ENCODE measurements at places on chromosomes 2 and 18.

DNA sequence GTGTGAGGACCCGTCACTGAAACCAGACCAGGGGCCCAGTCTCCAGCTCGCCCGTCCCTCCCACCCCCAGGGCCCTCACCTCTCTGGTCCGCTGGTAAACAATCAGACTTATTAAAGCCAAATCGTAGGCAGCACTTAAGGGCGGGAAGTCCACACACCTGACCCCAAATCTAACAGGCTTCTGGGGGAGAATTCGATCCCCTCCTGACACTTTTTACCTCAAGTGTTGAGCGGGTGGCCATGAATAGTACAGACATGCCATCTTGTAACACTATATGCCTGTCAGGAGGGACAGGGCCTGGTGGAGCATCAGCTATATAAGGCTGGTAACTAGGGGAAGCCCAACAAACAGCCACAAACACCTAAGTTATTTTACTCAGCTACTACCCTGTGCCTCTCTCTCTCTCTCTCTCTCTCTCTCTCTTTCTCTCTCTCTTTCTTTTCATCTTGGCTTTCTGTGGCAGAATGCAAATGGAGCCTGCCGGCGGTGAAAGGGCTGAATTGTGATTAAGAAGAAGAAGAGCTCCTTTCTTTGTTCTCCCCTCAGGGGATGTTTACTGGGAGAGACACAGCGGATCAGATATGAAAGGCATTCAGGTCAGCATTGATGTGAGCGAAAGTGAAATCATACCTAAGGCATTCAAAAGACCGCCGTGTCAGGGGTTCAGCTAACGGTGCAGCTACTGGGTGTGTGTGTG is 9.5 kb downstream of the ZEB2 start:
- no peak for DNase-seq

DNA sequence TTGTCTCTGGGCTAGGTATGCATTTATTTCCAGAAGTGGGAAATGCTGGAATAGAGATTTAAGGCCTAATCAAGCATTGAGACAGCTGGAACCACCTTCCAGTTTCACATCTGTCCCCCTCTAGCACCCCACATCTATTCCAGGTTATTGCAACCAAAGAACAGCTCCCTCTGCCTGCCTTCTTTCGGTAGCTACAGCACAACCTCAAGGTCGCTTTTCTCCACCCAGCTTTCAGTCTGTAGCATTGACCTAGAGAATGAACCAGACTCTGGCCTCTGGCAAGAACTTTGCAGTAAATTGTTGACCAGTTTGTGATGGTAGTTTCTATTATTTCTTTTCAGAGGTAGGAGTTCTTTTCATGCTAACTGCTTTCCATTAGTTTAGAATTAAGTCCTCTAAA is 484.2 kb downstream of the DLGAP1 start:
- DNase-seq = no peak

DNA sequence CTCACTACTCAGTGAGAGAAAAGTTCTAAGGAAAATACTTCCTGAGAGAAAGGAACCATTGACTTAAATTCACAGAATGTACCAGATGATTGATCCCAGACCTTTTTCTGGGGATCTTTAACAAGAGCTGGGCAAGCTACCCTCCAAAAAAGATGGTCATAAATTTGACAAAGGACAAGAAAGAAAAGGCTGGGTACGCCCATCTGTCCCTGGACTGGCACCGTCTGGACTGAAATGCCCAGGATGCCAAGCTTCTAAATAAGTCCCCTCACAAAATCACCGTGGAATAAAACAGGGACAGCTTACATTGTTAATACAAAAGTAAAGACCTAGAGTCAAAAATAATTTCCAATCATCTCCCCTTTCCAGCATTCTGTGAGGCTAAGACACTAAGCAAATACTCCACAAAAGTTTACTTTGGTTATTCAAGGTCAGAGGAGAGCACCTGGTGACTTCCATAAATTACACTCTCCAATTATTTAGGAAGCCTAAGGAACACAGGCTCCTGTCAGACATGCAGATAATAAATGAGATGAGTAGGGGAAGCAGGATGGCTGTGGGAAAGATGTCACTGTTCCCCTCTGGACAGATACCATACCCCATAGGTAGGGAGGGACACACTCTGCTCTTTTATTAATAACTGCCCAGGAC is 69.9 kb downstream of the UXS1 start:
- no peak for DNase-seq

DNA sequence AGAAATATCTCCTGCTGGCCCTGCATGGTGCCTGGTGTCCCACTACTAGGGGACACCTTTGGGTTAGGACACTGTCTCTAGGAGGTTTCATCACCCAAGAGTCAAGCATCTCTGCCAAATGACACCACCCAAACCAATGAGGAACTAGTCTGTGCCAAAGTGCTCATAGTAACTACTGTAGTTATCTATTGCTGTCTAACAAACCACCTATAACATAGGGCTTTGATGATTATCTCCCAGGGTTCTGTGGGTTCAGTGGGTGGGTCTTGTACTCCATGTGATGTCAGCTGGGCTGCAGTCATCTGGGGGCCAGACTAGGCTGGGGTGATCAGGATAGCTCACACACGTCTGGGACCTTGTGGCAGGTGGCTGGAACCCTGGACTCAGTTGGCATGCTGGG is 59.8 kb downstream of the EPAS1 start:
- DNase-seq = no peak

DNA sequence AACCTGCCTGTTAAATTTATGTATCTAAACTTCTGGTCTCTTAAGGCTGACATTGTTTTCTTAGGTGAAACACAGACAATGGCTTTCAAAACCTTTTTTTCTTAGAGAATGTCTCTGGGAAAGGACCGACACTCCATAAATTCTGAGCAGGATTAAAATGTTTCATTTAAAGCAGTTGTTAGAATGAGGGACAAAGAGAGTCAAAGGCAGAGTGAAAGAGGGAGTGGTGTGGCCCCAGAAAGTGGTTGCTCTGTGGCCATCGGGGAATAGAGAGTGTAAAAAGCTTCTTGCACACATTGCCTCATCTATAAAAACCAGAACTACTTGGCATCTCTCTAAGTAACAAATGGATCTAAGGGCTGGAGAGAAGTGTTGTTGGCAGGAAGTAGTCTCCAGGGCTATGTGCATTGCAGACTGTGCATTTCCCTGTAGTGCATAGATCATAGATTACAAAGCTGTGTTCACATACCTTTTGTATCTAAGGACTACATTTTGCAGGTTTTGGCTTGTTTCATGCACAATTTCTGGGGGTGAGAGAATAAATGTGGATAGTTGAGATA is 3.6 kb downstream of the RPRM start:
- DNase-seq = no peak

GRCh38 chr18:32732165-32732564 is 40.7 kb downstream of the KLHL14 start:
- no peak for DNase-seq

DNA sequence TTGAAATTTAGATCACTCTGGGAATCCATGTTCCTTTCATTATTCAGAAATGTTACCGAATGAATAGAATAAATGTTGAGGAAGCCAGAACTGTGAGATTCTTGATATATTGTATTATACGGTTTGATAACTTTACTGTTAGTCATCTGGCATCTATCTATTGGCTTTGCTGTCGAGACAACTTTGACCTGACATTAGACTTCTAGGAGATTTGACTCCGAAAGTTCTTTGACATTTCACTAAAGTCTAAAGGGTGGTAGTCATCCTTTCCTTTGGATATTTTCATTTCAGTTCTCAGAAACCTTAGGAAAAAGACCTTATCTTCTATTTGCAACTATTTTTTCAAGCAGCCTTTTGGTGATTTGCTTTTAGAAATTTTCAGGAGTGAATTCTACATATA is 1.9 kb downstream of the BMPR2 start:
- no peak for DNase-seq

- DNase-seq = no peak
Measured at GRCh38 chr2:54085069-54085468, 30.3 kb upstream of the ACYP2 start.

GRCh38 chr2:197157879-197158537 is 152.6 kb downstream of the ANKRD44 start:
- DNase-seq = no peak

- no peak for DNase-seq
Measured at GRCh38 chr2:10411557-10411956, 36.6 kb downstream of the ODC1 start.

- DNase-seq = peak; percentile 39
Measured at GRCh38 chr2:120712180-120712681, 23.4 kb upstream of the GLI2 start.

DNA sequence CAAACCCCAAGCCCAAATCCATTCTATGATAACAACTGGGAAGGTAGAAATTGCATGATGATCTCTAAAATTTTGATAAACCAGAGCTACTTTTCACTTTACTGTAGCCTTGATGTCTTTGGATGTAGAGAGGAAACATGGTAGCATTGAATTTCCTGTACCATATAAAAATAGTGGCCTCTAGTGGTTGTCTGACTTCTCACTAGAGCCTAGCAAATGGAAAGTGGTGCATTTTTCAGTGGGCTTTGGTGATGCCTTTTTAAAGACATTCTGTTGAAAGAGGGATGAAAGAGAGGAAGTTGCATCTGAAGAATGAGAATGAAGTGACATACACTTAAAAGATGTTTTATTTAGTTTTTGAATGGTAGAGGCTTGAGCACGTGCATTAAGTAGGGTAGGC is 662.2 kb downstream of the XIRP2 start:
- peak; percentile 5 for DNase-seq

GRCh38 chr18:23284629-23285028 is 149.3 kb downstream of the CABLES1 start:
- DNase-seq = no peak

- peak; percentile 87 for DNase-seq
Measured at GRCh38 chr2:37886745-37887144, 38.3 kb upstream of the RMDN2 start.

DNA sequence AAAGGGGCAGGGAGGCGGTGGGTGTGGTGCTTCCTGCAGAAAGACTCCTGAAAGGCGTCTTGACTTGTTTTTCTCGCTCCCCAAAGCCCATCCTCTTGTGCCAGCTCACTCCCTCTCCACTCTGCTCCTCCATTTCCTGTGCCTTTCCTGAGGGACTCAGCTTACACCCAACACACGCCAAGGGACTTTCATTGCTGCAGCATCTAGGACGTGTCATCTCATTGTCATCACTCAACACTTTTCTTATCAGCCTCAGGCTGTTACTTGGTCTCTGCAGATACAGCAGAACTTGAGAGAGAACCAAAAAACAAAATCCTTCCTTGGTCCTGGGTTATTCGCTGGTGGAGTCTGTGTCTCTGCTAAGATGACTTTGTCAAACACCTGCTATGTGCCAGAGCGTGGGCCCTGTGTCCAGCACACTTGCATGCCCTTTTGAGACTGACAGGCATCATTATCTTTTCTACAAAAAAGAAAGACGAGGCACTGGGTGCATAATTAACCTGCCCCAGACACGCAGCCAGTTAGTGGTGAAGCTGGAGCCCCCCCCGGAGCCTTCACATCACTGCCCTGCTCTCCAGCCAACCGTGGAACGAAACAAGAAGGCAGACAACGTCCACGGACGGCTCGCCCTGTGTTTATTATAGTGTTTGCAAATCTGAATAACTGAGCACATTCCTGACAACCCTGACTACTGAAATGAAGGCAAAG is 261.7 kb upstream of the HDAC4 start:
- DNase-seq = no peak

DNA sequence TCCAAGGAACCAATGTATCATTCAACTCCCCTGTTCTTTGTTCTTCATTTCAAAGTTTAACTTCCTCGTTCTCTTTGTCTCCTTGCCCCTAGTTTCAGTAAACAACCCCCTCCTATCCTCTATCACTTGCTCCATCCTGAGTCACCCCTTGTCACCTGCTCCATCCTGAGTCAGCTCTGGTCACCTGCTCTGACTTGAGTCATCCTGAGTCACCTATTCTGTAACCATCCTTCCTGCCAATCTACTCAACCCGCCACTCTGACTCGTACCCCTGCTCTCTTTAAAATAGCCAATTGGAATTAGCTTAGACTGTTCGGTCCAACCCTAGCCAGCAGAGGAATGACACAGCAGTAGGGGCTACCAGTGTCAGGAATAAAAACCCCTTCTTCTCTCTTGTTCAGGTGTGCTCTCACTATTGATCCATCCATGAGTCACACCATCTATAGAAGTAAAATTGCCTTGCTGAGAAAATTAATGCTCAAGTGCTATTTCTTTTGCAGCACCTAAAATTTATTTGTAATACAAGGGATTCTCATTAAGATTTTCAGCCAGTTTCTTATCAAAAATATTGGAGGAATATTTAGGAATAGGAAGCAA is 326.8 kb downstream of the AKAIN1 start:
- no peak for DNase-seq

- DNase-seq = no peak
Measured at GRCh38 chr18:36543030-36543429, 245.5 kb downstream of the FHOD3 start.
